ENCODE measurements at places on chromosomes 3 and 15.

DNA sequence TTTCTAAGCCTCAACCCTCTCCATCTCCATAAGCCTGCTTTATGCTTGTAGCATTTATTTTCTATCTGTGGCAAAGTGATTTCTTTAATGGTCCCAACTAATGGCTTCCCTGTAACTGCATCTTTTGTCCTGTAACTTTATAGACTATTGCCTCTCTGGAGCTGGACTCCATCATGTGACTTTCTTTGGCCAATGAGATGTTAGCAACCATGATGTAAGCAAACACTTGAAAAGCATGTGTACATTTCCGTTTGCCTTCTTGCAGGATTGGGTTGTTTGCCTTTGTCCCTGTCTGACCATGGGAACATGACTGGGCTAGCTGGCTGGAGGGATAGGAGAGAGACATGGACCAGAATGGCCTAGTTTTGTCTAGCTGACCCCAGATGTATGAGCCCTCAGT is 106.0 kb upstream of the LRIG1 start:
- DNase-seq, result no peak

DNA sequence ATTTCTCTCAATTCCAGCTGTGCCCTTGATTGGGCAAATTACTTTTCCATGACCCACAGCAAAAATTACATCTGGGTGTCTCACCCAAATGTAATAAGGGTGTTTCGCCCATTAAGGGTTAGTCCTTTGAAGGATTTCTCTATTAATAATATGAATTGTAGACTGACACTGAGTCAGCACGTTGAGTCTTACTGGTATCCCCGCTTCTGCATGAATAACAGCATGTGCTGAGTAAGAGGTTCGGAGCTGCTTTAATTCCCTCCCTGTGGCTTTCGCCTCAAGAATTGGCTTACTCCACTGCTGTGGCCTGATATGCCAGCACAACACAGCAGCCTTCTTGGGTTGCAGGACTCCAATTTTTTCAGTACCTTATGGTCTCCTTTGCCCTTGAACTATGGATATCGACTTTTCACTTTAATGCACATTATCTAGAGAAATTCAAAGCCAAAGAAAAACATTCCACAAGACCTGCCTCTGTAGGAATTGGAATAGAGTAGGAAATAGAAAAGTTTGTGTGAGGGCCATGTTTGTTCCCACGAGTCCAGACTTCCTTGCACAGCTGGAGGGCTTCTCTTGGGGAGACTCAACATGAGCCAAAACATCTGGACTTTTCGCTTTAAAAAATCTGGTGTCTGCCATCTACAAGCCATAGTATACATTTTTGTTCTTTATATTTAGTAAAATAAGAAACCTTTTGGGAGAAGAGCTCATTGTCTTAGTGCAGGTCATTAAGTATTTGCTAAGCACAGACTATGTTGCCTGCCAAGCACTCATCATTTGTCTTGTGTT is 20.7 kb upstream of the ERC2 start:
- no peak for DNase-seq

GRCh38 chr3:81300324-81300927 is 461.0 kb downstream of the GBE1 start:
- no peak for DNase-seq

DNA sequence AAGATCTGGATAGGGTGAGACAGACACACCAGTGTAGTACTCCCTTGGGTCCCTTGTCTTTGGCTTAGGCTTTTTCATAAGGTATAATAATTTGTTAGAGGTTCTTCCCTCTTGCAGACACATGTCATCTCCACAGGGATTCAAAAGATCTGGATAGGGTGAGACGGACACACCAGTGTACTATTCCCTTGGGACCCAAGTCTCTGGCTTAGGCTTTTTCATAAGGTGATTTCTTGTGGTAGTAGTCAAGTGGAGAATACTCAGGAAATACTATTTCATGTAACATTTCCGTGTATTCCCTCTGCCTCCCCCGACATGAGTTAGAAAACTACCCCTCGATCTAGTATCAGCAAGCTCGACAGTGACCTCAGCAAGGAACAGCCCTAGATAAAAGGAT is 954 bp upstream of the MAPKBP1 start:
- no peak for DNase-seq

GRCh38 chr15:25718597-25718996 is 144.5 kb downstream of the ATP10A start:
- DNase-seq, result no peak

GRCh38 chr3:160159806-160160205 is 65.4 kb upstream of the C3orf80 start:
- no peak for DNase-seq

Measured in stimulated activated CD8-positive, alpha-beta memory T cell treated with anti-CD3 and anti-CD28 coated beads, Interleukin-7, amount 100 ng/mL, for 1 hour (primary cell).